ENCODE measurements at places on chromosomes 3 and 15.

GRCh38 chr3:65015711-65016110 lies 327.9 kb upstream of the ADAMTS9 start:
- no peak for DNase-seq

GRCh38 chr15:42119446-42119760 lies 25.0 kb upstream of the PLA2G4D start:
- DNase-seq, result no peak

GRCh38 chr3:68560728-68561127 lies 371.6 kb downstream of the TAFA4 start:
- DNase-seq, result no peak

DNA sequence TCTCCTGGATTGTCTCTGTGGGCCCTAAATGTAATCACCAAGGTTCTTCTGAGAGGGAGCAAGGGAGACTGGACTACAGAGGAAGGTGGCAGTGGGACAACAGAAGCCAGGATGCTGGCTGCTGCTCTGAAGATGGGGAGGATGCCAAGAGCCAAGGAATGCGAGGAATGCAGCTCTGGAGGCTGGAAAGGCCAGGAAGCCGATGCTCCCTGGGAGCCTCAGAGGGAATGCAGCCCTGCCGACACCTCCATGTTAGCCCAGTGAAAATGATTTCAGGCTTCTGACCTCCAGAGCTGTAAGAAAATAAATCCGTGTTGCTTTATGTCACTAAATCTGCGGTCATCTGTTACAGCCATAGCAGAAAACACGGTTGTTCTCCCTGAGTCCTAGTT lies 44.1 kb downstream of the UMPS start:
- DNase-seq, result no peak

- DNase-seq, result peak; percentile 69
These were observed 607 bp upstream of the IMP3 start for GRCh38 chr15:75640483-75641178.

GRCh38 chr3:43005253-43005652 lies 26.1 kb downstream of the GASK1A start:
- no peak for DNase-seq

All from CD4-positive, alpha-beta T cell treated with Interleukin-6 at 100 ng/mL for 8 hours (primary cell).